ENCODE measurements at places on chromosomes 2 and 18. TPM values are rescaled to one million over a fixed set of nuclear protein-coding genes. Genes with fewer than 3 reads are reported as not detected.

The STPG4 gene
- total RNA-seq = 1.9 TPM

The AMER3 gene
- 45.4 TPM for total RNA-seq

The CASP10 gene
- total RNA-seq = 2.2 TPM

The RAX gene
- total RNA-seq = not detected

The WNT6 gene
- total RNA-seq = not detected

The DSG4 gene
- total RNA-seq = not detected

The LYPD1 gene
- total RNA-seq = 25.4 TPM

The UGT1A4 gene
- total RNA-seq = not detected

The IL1RN gene
- total RNA-seq = not detected

The HOXD9 gene
- total RNA-seq = not detected

The UNC80 gene
- total RNA-seq = 40.1 TPM

The AQP12A gene
- not detected for total RNA-seq

The IL36RN gene
- total RNA-seq = not detected

The CFAP210 gene
- total RNA-seq = 2.2 TPM

The TLX2 gene
- not detected for total RNA-seq

The SERPINB13 gene
- total RNA-seq = not detected

The VWC2L gene
- 7.8 TPM for total RNA-seq

The REG3G gene
- not detected for total RNA-seq

The CYP26B1 gene
- 3.4 TPM for total RNA-seq

The CYTIP gene
- 2.5 TPM for total RNA-seq

The ERBB4 gene
- total RNA-seq = 151 TPM

The CYBRD1 gene
- total RNA-seq = 5.6 TPM

The SF3B1 gene
- 428 TPM for total RNA-seq

The SNED1 gene
- total RNA-seq = 5.6 TPM

The EMX1 gene
- 27.9 TPM for total RNA-seq

The SLC9A2 gene
- total RNA-seq = 0.63 TPM

The TFPI gene
- total RNA-seq = 22.2 TPM

The GKN2 gene
- not detected for total RNA-seq

The C2orf80 gene
- 21.0 TPM for total RNA-seq

The HOXD12 gene
- total RNA-seq = not detected

The GRHL1 gene
- 5.9 TPM for total RNA-seq

The ANKRD30B gene
- total RNA-seq = 2.2 TPM

The IL36G gene
- total RNA-seq = not detected

The POMC gene
- 2.8 TPM for total RNA-seq

The SIX2 gene
- total RNA-seq = not detected

The PCARE gene
- not detected for total RNA-seq

The KIAA2012 gene
- 1.9 TPM for total RNA-seq

The TBR1 gene
- total RNA-seq = 132 TPM

The DSC3 gene
- 0.31 TPM for total RNA-seq

The APLF gene
- total RNA-seq = 7.2 TPM

The TMEM237 gene
- total RNA-seq = 40.7 TPM

The PTH2R gene
- total RNA-seq = 2.8 TPM

The GCA gene
- total RNA-seq = 25.4 TPM

The LIPT1 gene
- 4.7 TPM for total RNA-seq

The MBOAT2 gene
- total RNA-seq = 241 TPM

The POTEJ gene
- not detected for total RNA-seq

The CYP1B1 gene
- 1.9 TPM for total RNA-seq

The DSG3 gene
- not detected for total RNA-seq

The NETO1 gene
- total RNA-seq = 44.1 TPM

The C1QL2 gene
- total RNA-seq = 1.6 TPM

The GPR75 gene
- total RNA-seq = 27.2 TPM

The CXCR4 gene
- 77.3 TPM for total RNA-seq

The ACVR1C gene
- 12.5 TPM for total RNA-seq

The C2orf66 gene
- 1.3 TPM for total RNA-seq

The SLC19A3 gene
- 3.1 TPM for total RNA-seq

The AQP12B gene
- not detected for total RNA-seq

The SPDYA gene
- total RNA-seq = 5.0 TPM
